ENCODE measurements at places on chromosomes 6 and 20. TPM values are rescaled to one million over a fixed set of nuclear protein-coding genes. Genes with fewer than 3 reads are reported as not detected.

GRCh38 chr20:16749573-16749972 is 1.4 kb downstream of the OTOR start:
- H3K4me3 ChIP-seq, result no peak overlapping the region
- no peaks in the 10 kb centered on the region for H3K27me3 ChIP-seq
- DNase-seq, result no peak
- H3K27ac ChIP-seq, result no peak overlapping the region

Gene VSTM2L
- total RNA-seq, result 0.69 TPM

DNA sequence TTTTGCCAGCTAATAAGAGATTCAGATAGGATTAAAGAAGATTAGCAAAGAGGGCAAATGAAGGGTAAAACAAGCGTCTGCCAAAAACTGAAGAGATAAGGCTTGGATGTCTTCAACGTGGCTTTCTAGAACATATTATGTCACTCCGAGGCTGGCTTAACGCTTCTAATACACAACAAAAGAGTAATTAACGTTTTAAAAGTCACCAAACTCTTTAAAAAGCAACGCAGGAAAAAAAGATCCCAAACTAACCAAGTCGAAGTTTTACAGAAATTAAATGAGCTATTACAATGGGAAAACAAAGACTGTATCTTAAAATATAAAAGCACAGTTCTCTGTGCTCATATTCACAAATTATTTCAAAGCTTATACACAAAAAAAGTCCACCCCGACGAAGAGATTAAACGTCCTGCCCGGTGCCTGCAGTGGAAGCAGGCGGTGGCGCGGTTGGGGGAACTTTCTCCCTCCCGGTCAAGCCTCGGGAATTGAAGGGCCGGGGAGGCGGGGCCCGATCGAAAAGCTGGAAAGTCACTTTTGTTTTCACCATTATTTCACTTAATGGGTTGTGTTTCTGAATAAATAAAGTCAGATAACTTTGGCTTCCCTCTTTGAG is 1.2 kb downstream of the MAK start:
- no peaks in the 10 kb centered on the region for H3K36me3 ChIP-seq
- H3K4me3 ChIP-seq, result no peak overlapping the region
- H3K27me3 ChIP-seq, result peaks cover 21% of the 10 kb centered on the region
- peaks cover 21% of the 10 kb centered on the region for H3K4me1 ChIP-seq
- no peak for DNase-seq
- no peak overlapping the region for H3K27ac ChIP-seq

Gene TMEM244
- total RNA-seq, result not detected

DNA sequence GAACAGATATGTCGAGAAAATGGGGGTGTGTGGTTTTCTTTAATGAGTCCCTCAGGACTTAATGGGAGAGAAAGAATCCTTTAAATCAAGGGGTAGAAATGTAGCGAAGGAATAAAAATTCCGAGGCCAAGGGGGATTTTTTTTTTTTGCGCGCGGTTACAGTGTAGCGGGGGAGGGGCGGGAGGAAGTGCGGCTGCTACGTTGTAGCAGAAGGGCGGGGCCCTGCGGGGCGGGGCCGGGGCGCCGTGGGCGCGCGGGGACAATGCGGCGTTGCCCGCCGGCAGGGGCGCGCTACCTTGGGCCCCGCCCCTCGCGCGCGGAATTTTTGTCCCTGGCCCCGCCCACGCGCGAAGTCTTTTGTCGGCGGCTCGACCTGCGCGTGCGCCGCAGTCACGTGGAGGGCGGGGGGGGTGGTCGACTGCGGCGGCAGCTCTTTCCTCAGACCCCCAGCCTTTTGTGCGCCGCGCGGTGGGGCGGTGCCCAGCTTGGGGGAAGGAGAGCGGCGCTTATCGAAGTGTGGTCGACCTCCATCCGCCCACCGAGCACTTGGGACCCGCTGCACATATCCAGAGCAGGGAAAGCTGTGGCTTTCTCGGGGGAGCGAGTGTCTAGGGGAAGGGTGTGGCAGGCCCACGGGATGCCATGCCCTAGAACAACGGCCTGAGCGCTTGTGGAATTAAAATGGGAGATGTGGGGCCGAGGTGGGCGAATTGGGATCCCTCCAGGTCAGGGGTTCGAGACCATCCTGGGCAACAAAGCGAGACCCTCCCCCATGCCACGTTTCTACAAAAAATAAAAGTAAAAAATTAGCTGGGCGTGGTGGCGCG is 1.3 kb downstream of the TUBB start:
- no peaks in the 10 kb centered on the region for H3K27me3 ChIP-seq
- H3K4me3 ChIP-seq, result peak overlapping the region; percentile 95
- H3K27ac ChIP-seq, result peak overlapping the region; percentile 89
- DNase-seq, result peak; percentile 69
- peaks cover 7% of the 10 kb centered on the region for H3K4me1 ChIP-seq

- DNase-seq, result no peak
- H3K4me1 ChIP-seq, result peaks cover 6% of the 10 kb centered on the region
- no peaks in the 10 kb centered on the region for H3K27me3 ChIP-seq
- peaks cover 21% of the 10 kb centered on the region for H3K36me3 ChIP-seq
These were observed at the start of gene AKAP12 for GRCh38 chr6:151239603-151240035. AKAP12 (plus strand) TSS chr6:151239967; CDS start chr6:151240563, 596 bp downstream.

DNA sequence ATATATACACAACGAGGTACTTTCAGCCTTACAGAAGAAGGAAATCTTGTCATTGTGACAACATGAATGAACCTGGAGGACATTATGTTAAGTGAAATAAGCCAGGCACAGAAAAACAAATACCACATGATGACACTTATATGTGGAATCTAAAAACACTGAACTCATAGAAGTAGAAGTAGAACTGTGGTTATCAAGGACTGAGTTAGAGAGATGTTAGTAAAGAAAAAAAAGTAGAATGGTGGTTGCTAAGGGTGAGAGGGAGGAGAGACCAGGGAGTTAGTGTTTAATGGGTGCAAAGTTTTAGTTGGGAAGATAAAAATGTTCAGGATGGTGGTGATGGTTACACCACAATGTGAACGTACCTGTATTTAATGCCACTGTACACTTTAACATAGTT is 4.8 kb upstream of the STX11 start:
- H3K4me3 ChIP-seq, result no peak overlapping the region
- no peaks in the 10 kb centered on the region for H3K27me3 ChIP-seq
- H3K4me1 ChIP-seq, result peaks cover 9% of the 10 kb centered on the region
- H3K36me3 ChIP-seq, result no peaks in the 10 kb centered on the region
- no peak for DNase-seq

Gene RIPOR3
- 0.22 TPM for total RNA-seq

DNA sequence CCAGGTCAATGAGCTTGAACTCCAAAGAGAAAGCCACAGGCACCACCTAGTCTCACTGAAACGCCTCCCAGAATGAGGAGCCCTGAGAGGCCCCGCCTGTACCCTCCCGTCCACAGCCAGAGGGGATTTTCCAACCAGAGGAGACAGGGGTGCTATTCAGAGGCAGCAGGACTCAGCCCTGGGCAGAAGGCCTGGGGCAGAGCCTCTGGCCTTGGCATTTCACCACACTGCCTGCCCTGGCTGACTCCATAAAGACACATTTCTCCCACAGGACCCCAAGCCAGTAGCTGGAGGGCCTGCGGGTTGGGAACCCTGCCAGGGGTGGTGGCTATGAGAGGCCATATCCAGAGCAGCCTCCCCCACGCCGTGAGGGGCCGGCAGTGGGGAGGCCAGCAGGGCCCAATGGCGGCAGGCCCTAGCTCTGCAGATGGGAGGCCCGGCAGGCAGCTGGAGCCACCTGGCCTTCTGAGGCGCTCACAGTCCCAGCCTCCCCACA is 159.3 kb downstream of the PREX1 start:
- H3K27me3 ChIP-seq, result no peaks in the 10 kb centered on the region
- H3K36me3 ChIP-seq, result no peaks in the 10 kb centered on the region

DNA sequence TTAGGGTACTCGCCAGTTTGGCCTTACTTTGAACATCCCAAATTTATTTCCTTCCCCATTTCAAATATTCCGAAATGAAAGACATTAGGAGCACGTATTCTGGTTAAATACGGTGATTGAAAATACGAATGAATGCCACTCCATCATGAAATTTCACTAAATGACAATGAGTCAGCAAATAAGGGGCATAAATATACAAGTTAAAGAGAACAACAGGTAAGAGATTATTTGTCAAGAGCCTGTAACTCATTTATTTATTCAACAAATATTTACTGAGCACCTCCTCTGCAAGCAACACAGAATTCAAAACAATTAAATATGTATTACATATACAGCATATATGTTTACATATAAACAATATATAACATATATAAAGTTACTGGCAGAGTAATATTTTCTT is 44.8 kb downstream of the MYB start:
- no peak overlapping the region for H3K27ac ChIP-seq
- no peak overlapping the region for H3K4me3 ChIP-seq
- H3K36me3 ChIP-seq, result no peaks in the 10 kb centered on the region
- no peak for DNase-seq
- no peaks in the 10 kb centered on the region for H3K4me1 ChIP-seq
- no peaks in the 10 kb centered on the region for H3K27me3 ChIP-seq

GRCh38 chr6:15246666-15247499 is 1.0 kb downstream of the JARID2 start:
- no peak for DNase-seq
- no peaks in the 10 kb centered on the region for H3K27me3 ChIP-seq
- no peak overlapping the region for H3K27ac ChIP-seq
- peaks cover 16% of the 10 kb centered on the region for H3K4me1 ChIP-seq
- no peaks in the 10 kb centered on the region for H3K36me3 ChIP-seq
- H3K4me3 ChIP-seq, result peak overlapping the region; percentile 81

DNA sequence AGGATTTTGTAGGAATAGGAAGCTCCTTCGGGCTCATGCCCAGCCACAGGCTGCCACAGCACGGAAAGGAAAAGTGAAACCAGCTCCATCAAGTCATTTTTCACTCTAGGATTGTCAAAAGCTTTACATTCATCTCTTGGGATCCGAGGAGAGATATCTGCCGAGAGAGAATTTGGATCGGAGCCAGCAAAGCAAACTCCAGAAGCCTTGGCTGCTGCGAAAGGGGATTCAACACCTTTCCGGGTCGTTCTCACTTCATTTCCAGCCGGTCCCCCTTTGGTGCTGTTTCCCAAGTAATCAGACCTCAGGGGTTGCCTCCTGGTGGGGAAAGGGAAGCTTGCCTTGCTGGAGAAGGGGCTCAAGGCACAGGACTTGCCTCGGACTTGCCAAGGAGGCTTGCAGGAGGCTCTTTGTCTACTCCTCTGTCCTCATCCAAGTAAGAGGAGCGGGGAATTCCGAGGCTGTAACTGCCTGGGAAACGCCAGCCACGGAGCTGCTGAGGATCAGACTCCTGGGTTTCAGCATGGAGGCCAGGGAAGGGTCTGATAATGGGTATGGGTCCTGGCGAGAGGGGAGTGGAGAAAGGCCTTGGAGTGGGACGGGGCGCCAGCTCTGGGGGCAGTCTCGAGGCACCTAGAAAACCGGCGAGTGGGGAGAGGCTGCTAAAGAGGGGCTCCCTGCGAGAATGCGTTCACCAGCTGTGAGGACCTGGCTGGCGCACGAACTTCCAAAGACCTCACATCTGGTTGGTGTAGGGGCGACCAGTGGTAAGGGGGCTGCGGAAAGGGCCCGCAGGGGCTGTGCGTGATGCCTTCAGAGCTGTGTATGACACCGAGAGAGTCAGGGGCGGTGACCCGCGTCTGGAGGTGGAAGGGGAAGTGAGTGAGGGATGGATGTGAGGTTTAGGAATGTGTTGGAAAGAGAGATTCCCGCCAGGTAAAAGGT is 702 bp downstream of the ETV7 start:
- H3K27ac ChIP-seq, result no peak overlapping the region
- H3K27me3 ChIP-seq, result no peaks in the 10 kb centered on the region
- no peak for DNase-seq
- no peaks in the 10 kb centered on the region for H3K36me3 ChIP-seq
- H3K4me3 ChIP-seq, result peak overlapping the region; percentile 65

DNA sequence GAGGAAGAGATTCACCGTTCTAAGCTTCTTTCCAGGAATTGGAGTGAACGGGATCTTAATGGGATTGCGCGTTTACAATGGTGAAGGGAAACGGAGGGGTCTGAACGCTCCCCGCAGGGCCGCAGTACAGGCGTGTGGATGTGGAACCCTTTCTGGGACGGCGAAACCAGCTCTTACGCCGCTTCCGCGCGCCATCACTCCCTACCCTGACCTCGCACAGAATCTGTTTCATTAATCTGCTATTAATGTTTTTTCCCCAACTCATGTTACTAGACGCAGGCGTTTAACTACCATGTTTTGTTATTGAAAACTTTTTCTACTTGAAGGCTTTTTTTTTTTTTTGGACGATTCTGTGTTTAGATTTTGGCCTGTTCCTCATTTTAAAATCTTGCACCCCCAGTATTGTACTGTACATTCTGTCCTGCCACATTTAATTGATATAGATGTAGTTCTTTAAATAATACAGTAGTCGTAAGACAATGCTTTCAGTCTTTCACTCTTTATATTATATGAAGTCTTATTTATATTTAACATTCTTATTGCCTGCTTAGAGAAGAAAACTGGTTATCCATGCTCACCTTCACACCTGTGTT is 696 bp upstream of the SUPT3H start:
- DNase-seq, result no peak
- peak overlapping the region; percentile 68 for H3K4me3 ChIP-seq
- peak overlapping the region; percentile 78 for H3K27ac ChIP-seq
- H3K27me3 ChIP-seq, result no peaks in the 10 kb centered on the region
- peaks cover 20% of the 10 kb centered on the region for H3K4me1 ChIP-seq

DNA sequence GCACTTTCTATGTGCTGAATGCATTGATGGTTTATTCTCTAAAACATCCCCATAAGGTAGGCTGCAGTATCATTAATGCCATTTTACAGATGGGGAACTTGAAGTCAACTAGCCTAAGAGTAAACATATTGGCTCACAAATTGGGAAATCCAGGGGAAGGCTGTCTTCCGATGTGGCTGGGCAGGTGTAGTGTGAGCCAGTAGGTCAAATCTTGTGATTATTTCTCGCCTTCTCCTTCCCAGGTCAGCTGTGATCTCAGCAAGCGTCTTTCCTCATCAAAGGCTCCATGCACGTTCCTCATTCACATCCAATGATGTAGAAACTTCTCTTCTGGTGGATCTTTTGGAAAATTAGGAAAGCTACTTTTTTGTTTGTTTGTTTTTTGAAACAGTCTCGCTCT is 94.1 kb upstream of the SHLD1 start:
- H3K27ac ChIP-seq, result no peak overlapping the region
- peaks cover 5% of the 10 kb centered on the region for H3K4me1 ChIP-seq
- no peaks in the 10 kb centered on the region for H3K36me3 ChIP-seq
